ENCODE measurements at places on chromosomes 4 and X.

DNA sequence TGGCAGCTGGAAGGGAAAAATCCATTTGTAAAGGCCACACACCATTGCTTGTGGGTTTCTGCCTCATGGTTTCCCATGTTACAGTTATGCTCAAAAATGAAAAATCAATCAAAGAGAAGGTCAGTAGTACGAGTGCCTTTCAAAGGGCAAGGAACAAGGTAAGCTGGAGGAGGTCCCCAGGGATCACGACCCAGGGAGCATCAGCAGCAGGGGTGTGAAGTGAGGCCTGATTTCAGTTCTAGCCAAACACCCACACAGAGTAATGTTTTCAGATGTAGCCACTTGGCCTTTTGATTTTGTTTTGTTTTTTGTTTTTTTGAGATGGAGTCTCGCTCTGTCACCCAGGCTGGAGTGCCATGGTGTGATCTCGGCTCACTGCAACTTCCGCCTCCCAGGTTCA lies 69.4 kb upstream of the AFAP1 start:
- DNase-seq: no peak

DNA sequence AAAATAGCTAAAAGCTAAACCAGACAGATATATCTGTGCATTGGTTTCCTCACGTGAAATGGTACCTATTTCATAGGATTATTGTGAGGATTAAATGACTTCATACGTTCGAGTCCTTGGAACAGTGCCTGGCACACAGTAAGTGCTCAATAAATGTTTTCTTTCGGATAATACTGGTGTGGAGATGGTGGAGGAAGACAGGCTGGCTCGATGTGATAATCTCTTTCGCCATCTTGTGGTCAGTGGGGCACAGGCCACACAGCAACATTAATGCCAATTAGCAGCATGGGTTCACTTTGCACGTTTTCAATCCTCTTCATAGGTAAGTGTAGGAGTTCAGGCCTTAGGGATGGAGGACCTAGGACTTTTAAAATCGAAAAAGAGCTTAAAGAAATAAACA lies 9.3 kb downstream of the PAGE4 start:
- no peak for DNase-seq

DNA sequence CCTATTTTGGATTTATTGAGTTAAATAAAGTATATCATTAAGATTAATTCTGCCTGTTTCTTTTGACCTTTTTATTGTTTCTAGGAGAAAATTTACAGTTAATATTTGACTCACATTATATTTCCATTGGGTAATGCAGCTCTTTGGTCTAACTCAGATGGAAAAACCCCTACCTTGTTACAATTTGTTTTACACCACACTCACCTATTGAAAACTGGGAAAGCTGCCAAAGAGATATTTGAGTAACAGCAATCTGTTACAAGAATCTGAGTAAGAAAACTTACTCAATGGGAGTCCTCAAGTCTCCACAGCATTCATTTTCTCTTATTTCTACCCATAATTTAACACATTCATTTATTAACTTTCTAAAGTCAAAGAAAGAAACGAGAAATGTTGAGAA lies 108.0 kb upstream of the TLL1 start:
- DNase-seq: no peak

- DNase-seq: no peak
Observed at GRCh38 chr4:107283587-107284559, 247.8 kb upstream of the DKK2 start.

GRCh38 chr4:83208371-83209365 lies 75.9 kb downstream of the COQ2 start:
- no peak for DNase-seq

DNA sequence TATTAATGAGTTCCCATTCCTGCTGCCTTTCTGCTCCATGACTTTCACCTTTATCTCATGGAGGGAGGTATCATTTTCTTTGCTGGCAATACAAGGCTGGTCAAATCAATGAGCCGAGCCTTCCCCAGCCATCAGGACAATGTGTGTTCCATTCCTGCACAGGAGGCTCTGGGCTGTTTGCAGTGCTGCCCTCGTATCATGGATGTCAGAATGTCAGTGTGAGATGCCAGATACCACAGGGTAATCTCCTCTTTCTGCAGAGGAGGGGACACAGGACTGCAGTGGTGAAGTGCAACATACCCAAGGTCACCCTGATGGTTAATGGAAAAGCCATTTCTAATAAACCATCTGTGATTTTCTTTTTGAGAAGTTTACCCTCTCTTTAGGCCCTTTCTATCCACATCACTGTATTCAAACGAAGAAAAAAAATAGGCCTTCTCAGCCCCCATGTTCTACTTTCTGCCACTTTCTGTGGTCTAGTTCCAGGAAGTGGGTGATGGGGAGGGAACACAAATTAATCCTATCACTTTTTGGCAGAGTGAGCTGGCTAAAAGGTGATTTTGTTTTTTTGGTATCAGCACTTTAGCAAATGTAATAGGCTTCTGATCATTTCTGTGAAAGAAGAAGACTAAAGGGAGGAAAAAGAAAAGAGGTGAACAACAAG lies 490.2 kb upstream of the BOD1L1 start:
- no peak for DNase-seq

- DNase-seq: no peak
Observed at GRCh38 chr4:8162625-8163024, 4.0 kb upstream of the ABLIM2 start.

- DNase-seq: no peak
Observed at GRCh38 chrX:30488092-30488491, 89.5 kb downstream of the TASL start.

DNA sequence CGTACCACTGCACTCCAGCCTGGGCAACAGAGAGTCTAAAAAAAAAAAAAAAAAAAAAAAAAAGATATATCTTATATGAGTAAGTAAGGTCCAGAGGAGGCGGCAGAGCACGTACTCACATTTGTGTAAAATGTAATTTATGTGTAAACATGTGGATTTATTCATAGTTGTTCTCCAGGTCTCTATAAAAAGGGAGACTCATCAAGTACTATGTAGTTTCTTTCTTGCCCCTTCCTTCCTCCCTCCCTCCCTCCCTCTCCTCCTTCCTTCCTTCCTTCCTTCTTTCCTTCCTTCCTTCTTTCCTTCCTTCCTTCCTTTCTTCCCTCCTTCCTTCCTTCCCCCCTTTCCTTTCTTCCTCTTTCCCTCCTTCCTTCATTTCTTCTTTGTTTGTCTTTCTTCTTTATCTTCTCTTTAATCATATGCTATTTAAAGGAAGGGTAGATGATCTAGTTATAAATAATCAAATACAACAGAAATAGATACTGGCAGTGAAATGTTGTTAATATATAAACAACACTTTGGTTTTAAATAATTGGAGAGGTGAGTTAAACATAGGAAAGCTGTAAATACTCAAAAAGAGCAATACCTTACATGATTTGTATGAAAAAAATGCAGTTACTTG lies 344.8 kb downstream of the ANK2 start:
- no peak for DNase-seq

DNA sequence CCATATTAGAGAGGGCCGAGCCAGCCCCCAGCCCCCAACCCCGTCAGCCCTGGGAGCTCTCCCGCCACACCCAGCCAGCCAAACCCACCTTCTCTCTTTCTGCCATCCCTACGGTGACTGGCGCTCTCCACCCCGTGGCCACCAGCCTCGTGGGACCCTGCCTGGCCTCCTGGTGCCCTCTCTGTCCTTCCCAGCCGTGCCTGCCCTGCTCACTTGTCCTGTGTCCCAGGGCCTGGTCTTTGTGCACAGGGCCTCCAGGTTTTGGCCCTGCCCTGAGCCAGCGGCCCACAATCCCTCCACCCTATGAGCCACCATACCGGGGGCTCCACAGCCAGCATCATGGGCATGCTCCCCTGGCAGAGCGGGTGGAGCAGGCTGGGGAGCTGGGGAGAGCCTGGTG lies 77.4 kb downstream of the ABLIM2 start:
- DNase-seq: no peak

GRCh38 chrX:120672841-120673530 lies 43.1 kb upstream of the C1GALT1C1 start:
- no peak for DNase-seq

- no peak for DNase-seq
Observed at GRCh38 chr4:102734591-102735385, 26.0 kb downstream of the MANBA start.

GRCh38 chr4:177105536-177105935 lies 204.1 kb upstream of the NEIL3 start:
- no peak for DNase-seq

- DNase-seq: no peak
Observed at GRCh38 chr4:94701631-94702300, 56.0 kb upstream of the BMPR1B start.

DNA sequence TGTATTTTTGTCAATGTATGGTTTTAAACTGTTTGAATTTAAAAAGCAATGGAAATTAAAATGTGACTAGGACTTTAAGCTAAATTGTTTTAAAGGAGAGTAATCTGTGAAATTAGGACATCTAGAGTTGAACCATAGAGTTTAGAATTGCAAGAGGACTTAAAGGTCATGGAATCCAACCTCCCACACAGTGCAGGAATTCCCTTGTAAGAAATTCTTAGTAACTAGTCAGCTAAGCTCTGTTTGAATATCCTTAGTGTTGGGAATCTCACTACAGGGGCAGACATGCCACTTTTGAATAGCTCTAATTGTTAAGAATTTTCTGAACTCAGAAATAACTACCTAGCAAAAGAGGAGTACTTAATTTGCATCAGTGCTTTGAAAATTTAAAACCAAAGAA lies 292.9 kb downstream of the IL1RAPL1 start:
- DNase-seq: no peak

Data from stimulated activated CD8-positive, alpha-beta memory T cell treated with anti-CD3 and anti-CD28 coated beads, Interleukin-4, amount 100 ng/mL, for 4 hours (primary cell).